ENCODE measurements at places on chromosomes 13 and 19.

DNA sequence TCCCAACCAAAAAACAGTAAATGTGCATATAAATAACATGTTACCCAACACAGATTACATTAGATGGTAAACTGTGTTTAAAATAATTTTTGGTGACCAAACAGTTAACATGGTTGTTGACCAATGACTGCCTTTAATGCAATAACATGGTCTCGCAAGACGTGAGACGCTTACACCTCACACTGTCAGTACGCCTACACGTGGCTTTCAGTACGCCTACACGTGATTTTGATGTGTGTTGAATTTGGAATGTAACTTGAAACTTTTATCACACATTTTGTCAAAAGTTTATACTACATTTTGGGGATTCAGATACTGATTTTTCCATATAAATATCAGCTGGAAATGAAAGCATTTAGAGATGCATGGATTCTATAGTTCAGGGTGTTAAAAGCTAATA, 32.0 kb downstream of the SLC7A9 start:
- no peak for DNase-seq

DNA sequence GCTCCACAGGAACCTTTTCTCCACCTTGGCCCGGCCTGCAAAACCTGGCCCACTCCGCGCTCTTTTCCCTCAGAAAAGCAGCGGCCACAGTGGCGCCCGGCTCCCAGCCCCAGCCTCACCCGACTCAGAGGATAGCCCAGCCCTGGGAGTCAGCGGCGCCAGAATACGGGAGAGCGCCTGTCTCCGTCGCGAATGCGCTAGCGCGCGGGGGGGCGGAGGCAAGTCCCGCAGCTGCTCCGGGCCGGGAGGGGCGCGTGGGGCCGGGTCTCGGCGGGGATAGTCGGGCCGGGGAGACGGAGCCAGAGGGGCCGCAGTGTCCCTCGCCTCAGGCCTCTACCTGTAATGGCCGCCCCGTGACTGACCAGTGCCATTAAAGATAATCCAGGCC, at the start of gene ZFP30:
Gene ZFP30, minus strand, starts transcription at position 165 of the 388 bp plus-strand sequence. CDS start 7,643 bp downstream, outside the sequence.
- DNase-seq: peak; percentile 91

DNA sequence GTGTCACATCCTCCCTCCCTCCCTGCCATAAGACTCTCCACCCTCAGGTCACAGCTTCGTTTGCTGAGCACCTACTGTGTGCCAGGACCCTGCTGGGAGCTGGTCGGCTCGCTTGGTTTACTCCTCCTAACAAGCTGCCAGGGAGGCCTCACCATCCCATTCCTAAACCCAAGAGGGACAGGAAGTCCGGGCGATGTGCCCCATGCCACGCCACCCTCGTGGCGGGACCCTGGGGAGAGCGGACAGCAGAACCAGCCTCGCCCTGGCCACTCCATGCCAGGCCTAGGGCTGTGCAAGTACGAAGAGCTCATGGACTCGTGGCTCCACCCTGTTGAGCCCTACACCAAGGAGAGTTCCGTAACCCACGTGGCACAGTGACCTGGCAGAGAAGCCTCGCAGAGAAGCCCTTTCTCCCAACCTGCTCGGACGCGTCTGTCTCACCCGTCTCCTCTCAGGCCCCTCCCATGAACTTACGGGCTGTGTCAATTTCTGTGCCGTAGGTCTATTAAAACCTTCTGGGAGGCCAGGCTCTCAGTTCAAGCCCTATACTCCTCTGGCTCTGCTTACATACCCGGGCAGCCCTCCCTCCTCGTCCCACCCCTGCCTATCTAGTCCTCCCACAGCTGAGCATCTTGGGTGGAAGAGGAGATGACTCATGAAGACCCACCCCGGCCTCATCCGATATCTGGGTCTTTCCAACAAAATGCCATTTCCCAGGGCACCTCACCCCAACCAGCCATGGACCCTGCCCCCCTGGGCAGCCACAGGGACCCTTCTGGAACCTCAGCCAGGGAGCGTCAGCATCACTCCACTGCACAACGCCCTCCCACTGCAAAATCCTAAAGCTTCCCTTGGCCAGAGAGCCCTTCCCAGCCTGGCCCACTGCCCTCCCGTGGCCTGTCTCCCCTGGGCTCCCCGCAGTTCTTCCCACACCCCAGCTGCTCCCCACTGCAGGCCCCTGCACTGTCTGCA, 2.6 kb downstream of the UBXN6 start:
- DNase-seq: no peak

DNA sequence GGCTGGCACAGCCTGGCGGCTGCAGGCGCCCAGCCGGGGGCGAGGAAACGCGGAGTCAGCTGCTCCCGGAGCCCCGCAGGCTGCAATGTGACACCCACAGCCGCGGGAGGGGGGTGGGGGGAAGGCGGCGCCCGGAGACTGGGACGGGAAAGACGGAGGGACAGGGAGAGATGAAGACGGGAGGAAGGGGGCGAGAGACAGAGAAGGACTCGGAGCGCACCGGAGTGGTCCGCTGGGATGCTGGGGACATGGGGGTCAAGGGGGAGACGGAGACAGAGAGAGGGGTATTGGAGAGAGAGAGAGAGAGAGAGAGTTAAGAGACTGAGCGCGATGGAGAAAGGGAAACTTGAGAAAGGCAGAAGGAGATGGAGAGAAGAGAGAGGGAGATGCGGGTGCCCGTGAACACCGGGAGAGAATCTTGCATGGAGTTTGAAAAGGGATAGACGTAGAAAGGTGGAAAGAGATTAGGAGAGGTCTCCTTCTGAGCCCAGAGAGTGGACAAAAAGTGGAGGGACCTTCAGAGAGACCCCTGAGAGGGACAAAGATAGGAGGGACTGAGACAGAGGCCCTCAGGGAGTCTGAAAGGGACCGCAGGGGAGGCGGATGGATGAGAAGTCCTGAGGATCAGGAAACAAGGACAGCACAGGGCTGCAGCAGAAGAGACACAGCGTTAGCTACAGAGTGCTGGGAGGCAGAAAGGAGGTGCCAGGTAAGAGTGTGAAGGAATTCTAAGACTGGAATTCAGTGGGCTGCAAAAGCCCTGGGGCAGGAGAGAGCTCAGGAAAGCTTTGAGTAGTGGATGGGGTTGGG, 1.0 kb downstream of the SCN1B start:
- DNase-seq: no peak

GRCh38 chr13:41596190-41596589, 138.8 kb downstream of the RGCC start:
- DNase-seq: no peak

GRCh38 chr19:41912899-41913537, 15.2 kb downstream of the ERFL start:
- peak; percentile 75 for DNase-seq

- DNase-seq: peak; percentile 89
Measured at GRCh38 chr19:45161738-45162607, 1.2 kb upstream of the NKPD1 start.

DNA sequence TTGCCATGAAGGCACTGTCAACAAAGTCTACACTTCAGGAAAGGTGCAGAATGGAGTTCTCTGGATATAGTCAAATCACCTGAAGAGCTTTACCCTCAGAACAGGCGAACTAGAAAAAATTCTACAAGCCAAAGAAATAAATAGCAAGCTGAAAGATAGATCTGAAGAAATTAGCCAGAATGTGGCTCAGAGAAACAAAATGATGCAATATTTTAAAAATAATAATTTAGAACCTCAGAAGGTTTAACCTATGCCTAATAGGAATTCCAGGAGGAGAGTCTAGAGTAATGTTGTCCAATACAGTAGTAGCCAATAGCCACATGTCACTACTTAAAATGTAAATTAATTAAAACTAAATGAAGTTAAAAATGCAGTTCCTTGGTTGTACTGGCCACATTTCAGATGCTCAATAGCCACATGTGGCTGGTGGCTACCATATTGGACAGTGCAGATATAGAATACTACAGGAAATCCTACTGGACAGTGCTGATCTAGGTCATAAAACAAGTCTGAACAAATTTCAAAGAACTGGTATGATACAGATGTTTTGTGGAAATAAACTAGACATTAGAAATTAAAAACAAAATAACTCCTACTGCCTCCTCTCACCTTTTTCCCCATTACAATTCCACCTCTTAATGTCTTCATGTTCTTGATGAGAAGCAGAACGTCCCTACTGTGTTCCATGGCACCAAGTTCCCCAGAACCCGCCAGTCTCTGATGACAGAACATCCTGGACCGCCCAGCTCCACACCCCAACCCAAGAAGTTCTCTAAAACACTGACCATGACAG, 679 bp upstream of the CDADC1 start:
- DNase-seq: no peak

- peak; percentile 99 for DNase-seq
Measured at GRCh38 chr19:45250832-45251451, at the start of gene MARK4. Gene MARK4, plus strand, starts transcription at chr19:45251271. Its CDS starts 318 bp downstream, at chr19:45251589.

- no peak for DNase-seq
Measured at GRCh38 chr13:41065078-41065477, 3.8 kb downstream of the WBP4 start.

All from SK-N-SH (cell line).